M059J (cell line): ENCODE measurements at places on chromosomes 6 and 20. TPM values are rescaled to one million over a fixed set of nuclear protein-coding genes. Genes with fewer than 3 reads are reported as not detected.

BMP2 gene
- 4.1 and 6.6 TPM in 2 replicates for total RNA-seq

DNA sequence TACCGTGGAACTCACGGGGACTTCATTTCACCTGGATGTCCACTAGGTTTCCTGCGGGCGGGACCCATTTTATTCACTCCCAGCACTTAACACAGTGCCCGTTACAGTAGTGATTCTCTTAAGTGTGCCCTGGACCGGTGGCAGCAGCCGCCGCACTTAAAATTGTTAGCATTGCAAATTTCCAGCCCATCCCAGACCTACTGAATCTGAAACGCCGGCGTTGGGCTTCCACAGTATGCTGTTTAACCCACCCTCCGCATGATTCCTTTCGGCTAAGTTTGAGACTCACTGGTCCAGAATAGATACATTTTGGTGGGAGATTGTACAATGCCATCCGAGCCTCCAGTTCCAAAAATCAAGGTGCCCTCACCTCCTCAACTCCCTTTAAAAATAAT, 967 bp downstream of the SMPDL3A start:
- DNase-seq = no peak

DNA sequence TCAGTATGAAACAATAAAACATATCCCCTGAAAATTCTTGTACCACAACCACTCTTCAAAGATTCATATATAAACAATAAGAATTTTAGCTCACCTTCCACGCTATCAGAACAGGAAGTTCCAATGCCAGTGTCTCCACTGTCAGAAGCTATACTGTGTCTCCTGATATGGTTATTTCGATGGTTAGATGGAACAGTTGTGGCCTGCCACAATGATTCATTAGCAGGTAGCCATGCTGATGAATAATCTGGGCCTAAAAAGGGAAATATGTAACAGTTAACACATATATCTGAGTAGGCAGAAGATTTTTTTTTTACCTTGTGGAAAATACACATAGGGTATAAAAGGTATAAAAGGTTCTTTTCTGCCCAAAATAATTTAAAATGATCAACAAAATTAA, 19.0 kb downstream of the CEP85L start:
- DNase-seq = no peak

DNA sequence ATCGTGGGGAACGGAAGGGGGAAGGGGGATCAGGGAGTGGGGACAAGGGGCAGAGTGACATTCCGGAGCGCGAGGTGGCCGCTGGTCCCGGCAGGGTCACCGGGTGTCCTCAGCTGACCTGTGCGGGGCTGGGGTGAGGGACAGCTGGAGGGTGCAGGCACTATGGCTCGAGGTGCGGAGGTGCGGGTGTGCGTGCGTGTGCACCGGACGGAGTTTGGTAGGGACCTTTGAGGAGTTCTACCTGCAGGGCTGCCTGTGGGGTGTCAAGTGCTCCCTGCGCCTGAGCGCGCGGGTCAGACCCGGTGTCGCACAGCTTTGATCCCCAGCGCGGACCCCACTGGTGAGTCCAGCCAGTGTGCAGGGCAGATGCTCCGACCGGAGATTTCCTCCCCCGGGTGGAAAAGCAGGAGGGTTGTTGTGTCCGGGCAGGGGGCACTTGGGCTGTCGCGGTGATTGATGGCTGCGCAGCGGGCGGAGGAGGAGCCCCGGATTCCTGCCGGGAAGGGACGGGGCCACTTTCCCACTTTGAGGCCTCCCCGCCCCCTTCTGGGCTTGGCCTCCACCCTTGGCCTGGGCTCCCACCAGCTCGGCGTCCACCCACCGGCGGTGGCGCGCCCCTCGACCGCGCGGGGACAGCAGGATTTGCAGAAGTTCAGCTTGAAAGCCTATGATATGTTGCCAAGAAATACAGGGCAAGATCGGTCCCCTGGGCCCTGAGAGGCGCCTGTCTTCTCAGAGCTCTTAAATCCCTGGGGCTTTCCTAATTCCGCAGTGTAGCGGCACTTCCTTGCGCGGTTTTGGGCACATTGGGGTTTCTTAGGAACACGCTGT, 658 bp downstream of the RIN2 start:
- DNase-seq = peak; percentile 55

DNA sequence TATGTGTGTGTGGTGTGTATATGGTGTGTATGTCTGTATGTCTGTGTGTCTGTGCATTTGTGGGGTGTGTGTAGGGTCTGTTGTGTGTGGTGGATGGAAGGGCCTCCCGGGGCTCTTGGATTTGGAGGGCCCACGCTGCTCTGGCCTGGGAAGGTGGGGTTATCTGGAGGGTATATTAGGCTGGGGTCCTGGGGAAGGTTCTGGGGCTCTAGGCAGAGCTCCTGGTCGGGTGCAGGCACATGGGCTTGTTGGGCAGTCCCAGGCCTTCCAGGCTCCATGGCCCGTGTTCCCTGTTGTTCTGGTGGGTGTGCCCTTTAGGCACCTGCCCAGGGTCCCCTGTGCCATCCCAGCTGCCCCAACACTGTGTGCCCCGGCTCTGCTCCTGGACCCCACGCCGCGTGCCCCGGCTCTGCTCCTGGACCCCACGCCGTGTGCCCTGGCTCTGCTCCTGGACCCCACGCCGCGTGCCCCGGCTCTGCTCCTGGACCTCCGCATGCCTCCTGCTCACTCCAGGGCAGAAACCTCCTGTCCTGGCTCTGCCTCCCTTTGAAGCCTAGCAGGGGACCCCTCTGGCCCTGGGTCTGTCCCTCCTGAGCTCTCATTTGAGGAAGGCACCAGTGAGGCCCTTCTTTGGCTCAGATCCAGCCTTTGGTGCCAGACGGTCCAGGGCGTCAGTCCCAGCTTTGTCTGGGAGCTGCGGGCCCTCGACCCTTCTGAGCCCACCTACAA, 10.2 kb upstream of the MYT1 start:
- DNase-seq = no peak

- no peak for DNase-seq
Measured at GRCh38 chr6:161870236-161870901, 596.5 kb upstream of the AGPAT4 start.

DNA sequence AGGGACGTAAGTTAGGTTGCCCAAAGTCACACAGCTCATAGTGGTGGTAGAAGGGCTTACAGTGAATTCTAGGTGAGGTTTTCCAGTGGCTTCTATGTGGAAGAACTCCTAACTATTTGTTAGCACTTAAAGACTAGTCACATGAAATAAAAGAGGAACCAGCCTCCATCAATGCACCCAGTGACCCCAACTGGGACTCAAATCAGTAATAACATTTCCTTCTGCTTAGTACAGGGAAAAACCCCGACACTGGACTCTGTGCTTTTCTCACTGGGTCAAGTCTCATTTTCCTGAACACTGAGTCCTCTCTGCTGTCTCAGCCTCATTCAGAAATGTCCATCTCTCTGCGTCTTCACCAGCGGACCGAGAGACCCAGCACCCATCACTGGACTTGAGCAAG, 89.2 kb downstream of the SLC22A23 start:
- no peak for DNase-seq

HCK gene
- total RNA-seq = 0.27 TPM in 1 of 2 replicates, not detected in the other

DNA sequence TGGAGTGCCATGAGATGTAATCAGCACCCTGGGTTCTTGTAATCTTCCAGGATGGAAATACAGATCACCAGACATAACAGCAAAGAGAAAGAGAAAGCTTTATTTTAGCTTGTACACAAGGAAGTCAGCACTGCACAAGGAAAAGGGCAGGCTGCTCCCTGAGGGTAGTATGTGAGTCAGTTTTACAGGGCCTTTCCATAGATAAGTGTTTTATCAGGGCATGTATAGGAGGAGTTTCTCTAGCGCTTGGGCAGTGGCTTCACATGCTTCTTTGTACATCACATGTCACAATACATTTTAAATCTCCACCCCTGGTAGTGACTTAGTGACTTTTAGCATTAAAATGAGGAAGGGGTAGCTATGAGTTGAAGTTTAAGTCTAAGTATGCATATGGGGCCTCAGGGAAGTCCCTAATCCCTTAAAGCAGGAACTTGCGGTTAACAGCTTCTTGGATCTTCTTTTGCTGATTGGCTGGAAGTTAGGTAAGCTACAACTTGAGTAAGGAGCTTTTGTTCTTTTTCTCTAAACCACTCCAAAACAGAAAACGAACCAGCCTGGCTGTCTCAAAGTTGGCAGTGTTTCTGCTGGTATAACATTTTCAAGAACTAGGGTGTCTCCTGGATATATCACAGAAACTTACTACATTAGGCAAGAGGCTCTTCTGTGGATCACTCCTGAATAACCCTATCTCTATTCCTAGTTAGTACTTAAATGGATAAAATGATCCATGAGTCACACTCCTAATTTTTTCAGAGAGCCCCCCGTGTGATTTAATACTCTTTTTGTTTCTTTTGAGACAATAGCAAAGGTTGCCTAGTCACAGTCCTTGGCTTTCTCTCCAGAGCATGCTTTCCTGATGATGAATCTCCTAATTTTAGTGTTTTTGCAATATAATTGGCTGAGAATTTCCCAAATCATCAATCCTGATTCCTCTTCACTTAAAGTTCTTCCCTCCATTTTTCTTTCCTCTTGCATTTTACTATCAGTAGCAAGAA, 60.2 kb downstream of the MRAP2 start:
- DNase-seq = peak; percentile 32

- no peak for DNase-seq
Measured at GRCh38 chr6:36674942-36675341, 3.6 kb upstream of the CDKN1A start.

HLA-DOB gene
- total RNA-seq = 5.7 and 6.3 TPM in 2 replicates

NHLRC1 gene
- total RNA-seq = 1.9 and 3.4 TPM in 2 replicates

PRDM13 gene
- total RNA-seq = not detected in 2 replicates

DNA sequence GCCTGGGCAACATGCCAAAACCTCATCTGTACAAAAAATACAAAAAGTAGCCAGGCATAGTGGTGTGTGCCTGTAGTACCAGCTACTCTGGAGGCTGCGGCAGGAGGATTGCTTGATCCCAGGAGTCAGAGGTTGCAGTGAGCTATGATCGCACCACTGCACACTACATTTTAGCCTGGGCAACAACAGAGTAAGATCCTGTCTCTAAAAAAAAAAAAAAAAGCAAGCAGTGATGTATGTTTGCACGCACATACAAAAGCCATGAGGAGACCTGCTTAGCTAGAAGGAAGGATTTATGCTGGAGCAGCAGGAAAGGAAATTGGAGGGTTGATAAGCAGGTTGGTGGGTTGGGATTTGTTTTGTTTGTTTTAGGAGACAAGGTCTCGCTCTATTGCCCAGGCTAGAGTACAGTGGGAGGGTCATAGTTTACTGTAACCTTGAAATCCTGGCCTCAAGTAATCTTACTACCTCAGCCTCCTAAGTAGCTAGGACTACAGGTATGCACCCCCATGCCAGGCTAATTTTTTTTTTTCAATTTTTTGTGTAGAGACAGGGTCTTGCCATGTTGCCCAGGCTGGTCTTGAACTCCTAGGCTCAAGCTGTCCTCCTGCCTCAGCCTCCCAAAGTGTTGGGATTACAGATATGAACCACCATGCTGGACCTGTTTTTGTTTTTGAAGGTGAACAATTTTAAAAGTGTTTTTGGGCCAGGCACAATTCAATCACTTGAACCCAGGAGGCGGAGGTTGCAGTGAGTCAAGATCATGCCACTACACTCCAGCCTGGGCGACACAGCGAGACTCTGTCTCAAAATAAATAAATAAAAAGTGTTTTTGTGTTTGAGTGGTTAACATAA, 4.0 kb downstream of the ZSWIM3 start:
- peak; percentile 58 for DNase-seq

LGSN gene
- total RNA-seq = 0.07 TPM in 1 of 2 replicates, not detected in the other
